ENCODE measurements at places on chromosomes 3 and 15. TPM values are rescaled to one million over a fixed set of nuclear protein-coding genes. Genes with fewer than 3 reads are reported as not detected.

Gene LSAMP
- 0.03 TPM for total RNA-seq

Gene SEMA3G
- 1.9 TPM for total RNA-seq

Gene KLF15
- total RNA-seq: 1.2 TPM

GRCh38 chr3:89268059-89268458, 160.6 kb downstream of the EPHA3 start:
- DNase-seq: peak; percentile 40

- DNase-seq: no peak
These were observed 6.7 kb upstream of the SUCLG2 start for GRCh38 chr3:67661089-67661488.

GRCh38 chr3:42683875-42684598, 1.3 kb upstream of the KLHL40 start:
- peak; percentile 99 for DNase-seq

GRCh38 chr3:124785973-124786372, 55.7 kb downstream of the UMPS start:
- DNase-seq: no peak

DNA sequence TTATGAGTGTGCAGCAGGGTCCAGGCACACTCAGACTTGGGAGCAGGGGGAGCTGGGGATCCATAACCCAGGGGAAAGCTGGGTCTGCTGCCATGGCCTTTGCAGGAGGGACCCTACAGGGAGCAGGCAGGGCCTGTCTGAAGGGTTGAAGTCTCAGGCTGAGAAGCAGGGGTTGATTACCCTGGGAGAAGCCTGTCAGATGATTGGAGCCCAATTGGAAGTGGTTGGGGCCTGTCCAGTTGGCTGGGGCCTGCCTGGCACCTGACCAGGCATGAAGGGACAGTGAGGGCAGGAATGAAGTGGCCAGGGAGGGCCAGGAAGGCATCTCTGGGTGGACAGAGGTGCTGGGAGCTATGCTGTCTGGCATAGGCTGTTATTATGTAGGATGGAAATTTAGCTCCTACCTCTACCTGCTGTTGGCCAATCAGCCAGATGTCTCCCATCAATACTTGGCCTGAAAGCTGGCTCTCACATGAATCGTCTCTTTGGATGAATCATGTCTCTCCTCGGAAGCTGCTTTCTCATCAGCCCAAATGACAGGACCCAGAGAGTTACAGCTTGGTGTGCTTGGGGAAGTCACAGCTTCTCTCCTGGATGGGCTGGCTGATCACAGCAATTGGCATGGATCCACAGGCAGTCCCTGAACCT, 27.4 kb upstream of the SLCO2A1 start:
- DNase-seq: no peak

Data from myocyte (in vitro differentiated cells).